ENCODE measurements at places on chromosomes 2 and 18.

GRCh38 chr18:45785134-45785533 is 40.3 kb upstream of the SIGLEC15 start:
- DNase-seq: no peak

GRCh38 chr2:172673056-172673683 is 62.5 kb upstream of the RAPGEF4 start:
- no peak for DNase-seq

GRCh38 chr2:239544918-239545465 is 144.2 kb upstream of the HDAC4 start:
- DNase-seq: no peak

GRCh38 chr2:19868701-19869580 is 32.8 kb downstream of the TTC32 start:
- DNase-seq: peak; percentile 11

DNA sequence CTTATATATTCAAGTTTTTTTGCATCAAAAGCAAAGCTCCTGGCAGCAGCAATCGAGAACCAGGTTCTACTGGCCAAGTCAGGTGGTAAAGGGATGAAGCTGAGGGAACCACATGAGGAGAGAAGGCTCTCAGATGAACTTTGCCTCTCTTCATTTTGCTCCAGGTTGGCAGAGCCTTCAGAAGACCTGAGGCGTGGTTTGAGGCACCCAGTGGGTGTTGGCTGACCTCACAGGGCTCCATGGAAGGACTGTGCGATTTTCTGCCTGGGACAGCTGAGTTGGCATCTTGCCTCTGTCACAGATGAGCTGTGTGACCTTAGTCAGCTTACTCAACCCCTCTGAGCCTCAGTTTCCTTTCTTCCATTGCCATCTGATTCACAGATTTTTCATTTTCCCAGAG is 89.0 kb downstream of the INSIG2 start:
- no peak for DNase-seq

Data from NCI-H1092 treated with DMSO at 0.1 percent for 48 hours (cell line).